ENCODE measurements at places on chromosomes 1 and 21. TPM values are rescaled to one million over a fixed set of nuclear protein-coding genes. Genes with fewer than 3 reads are reported as not detected.

The OSCP1 gene
- 11.5 TPM for total RNA-seq

The GBP6 gene
- 0.55 TPM for total RNA-seq

The ATP5PO gene
- 157 TPM for total RNA-seq

The ANKRD34A gene
- not detected for total RNA-seq

The NHLH1 gene
- not detected for total RNA-seq

The LEMD1 gene
- total RNA-seq, result not detected

The BMP8B gene
- total RNA-seq, result 2.3 TPM

The TNFRSF9 gene
- not detected for total RNA-seq

The RBM11 gene
- total RNA-seq, result 2.9 TPM

The FAM72D gene
- 0.55 TPM for total RNA-seq

Measured in suprapubic skin (tissue), 4 donors.